Stimulated activated CD4-positive, alpha-beta T cell treated with anti-CD3 and anti-CD28 coated beads, Interleukin-4, amount 100 ng/mL, for 4 hours (primary cell): ENCODE measurements at places on chromosomes 7 and 10.

DNA sequence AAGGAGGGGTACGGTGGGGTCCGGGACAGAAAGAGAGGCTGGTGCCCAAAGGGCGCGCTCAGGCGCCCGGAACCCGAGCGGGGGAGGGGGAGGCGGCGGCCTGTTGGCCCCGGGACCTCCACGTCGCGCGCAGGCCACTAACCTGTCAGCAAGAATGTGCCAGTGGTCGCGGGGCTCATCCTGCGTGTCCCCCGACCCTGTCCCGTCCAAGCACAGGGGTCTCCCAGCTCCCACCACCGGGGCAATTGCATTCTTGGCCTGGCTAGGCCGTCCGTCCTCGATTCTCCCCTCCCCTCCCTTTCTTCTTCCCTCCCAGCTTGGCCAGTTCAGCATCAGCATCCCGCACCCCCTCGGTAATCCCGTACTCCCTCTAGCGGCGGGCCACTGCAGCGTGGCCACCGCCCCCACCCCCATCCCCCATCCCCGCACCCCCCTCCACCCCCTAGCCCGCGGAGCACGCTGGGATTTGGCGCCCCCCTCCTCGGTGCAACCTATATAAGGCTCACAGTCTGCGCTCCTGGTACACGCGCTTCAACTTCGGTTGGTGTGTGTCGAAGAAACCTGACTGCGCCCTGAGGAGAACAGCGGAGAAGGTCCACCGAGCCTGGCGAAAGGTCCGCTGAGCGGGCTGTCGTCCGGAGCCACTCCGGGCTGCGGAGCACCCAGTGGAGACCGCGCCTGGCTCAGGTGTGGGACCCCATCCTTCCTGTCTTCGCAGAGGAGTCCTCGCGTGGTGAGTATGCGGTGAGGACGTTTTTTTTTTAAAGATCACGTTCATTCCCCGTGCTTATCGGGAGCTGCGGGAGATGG, at the start of gene SGCE:
TSS of gene SGCE (minus strand) at position 286 of the 810 bp plus-strand sequence. CDS start at position 251, 35 bp downstream.
- DNase-seq: peak; percentile 10

- DNase-seq: no peak
Measured at GRCh38 chr10:90936276-90936659, 15.4 kb upstream of the ANKRD1 start.

- DNase-seq: no peak
Measured at GRCh38 chr10:12479924-12480323, 130.6 kb downstream of the CAMK1D start.

DNA sequence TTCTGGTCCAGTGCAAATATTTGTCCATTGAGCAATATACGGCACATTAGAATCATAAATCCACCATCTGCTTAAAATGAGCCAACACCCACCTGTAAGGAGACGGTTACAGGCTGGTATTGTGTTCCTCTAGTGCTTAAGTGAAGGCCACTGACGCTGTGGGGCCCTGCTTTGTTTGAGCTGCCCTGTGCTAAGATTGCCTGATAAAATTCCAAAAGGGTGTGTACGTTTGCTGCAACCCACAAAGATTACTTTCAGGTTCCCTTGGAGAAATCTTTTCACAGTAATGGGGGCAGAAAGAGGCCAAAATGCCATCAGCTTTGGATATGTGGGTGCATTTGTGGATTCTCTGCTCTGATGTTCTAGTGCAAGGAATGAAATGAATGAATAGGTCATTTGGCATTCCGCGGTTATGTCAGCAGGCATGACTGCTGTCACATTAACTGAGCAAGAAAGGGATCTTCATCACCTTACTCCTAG, 34.4 kb downstream of the AGR3 start:
- no peak for DNase-seq

GRCh38 chr10:50823789-50824188, 61.6 kb downstream of the A1CF start:
- no peak for DNase-seq

GRCh38 chr10:2837674-2838073, 229.7 kb upstream of the PFKP start:
- no peak for DNase-seq

GRCh38 chr7:6307762-6308161, 35.3 kb upstream of the CYTH3 start:
- no peak for DNase-seq

GRCh38 chr10:116952729-116953128, 52.3 kb downstream of the SHTN1 start:
- no peak for DNase-seq
